ENCODE measurements at places on chromosomes 12 and 14. TPM values are rescaled to one million over a fixed set of nuclear protein-coding genes. Genes with fewer than 3 reads are reported as not detected.
A peak's percentile ranks its signal among the peaks of the same experiment; 100 is the strongest.

Gene DNAH10
- total RNA-seq: 0.45 TPM

Gene RERGL
- total RNA-seq: not detected

Gene HSP90B1
- total RNA-seq: 857 TPM

- no peaks in the 10 kb centered on the region for H3K36me3 ChIP-seq
- peaks cover 18% of the 10 kb centered on the region for H3K4me1 ChIP-seq
- H3K4me3 ChIP-seq: no peak overlapping the region
- DNase-seq: no peak
- H3K27ac ChIP-seq: no peak overlapping the region
Observed at GRCh38 chr12:95976416-95976832, 19.7 kb downstream of the HAL start.

GRCh38 chr12:42834062-42834461 is 244.5 kb upstream of the PRICKLE1 start:
- H3K27ac ChIP-seq: no peak overlapping the region
- H3K4me3 ChIP-seq: no peak overlapping the region
- H3K36me3 ChIP-seq: no peaks in the 10 kb centered on the region
- no peak for DNase-seq
- peaks cover 5% of the 10 kb centered on the region for H3K4me1 ChIP-seq

- no peak overlapping the region for H3K27ac ChIP-seq
- no peaks in the 10 kb centered on the region for H3K27me3 ChIP-seq
- H3K4me3 ChIP-seq: no peak overlapping the region
- no peaks in the 10 kb centered on the region for H3K4me1 ChIP-seq
- DNase-seq: peak; percentile 18
Observed at GRCh38 chr14:100889641-100890040, 13.9 kb downstream of the RTL1 start.

DNA sequence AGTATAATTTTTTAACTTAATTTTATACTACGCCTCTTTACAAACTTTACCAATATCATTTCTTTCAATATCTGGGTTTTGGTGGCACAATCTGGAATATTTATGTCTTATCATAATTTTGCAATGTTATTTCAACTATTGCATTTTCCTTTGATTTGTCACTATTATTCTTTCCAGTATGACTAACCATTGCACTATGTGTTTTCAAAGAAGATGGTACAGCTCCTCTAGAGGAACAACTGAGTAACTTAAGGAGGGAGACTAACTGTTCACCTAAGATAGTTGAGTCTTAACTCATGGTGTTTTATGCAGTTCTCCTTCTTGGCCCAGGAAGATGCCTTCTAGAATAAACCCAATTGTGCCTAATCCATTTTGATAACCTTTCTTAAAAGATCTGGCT is 60.5 kb upstream of the KIF21A start:
- H3K27me3 ChIP-seq: no peaks in the 10 kb centered on the region
- H3K4me3 ChIP-seq: no peak overlapping the region
- no peaks in the 10 kb centered on the region for H3K36me3 ChIP-seq
- H3K4me1 ChIP-seq: no peaks in the 10 kb centered on the region

GRCh38 chr14:75636100-75636692 is 24.5 kb downstream of the ERG28 start:
- no peak overlapping the region for H3K27ac ChIP-seq
- H3K4me1 ChIP-seq: peaks cover 20% of the 10 kb centered on the region
- no peaks in the 10 kb centered on the region for H3K27me3 ChIP-seq
- H3K4me3 ChIP-seq: no peak overlapping the region
- no peaks in the 10 kb centered on the region for H3K36me3 ChIP-seq
- DNase-seq: no peak

DNA sequence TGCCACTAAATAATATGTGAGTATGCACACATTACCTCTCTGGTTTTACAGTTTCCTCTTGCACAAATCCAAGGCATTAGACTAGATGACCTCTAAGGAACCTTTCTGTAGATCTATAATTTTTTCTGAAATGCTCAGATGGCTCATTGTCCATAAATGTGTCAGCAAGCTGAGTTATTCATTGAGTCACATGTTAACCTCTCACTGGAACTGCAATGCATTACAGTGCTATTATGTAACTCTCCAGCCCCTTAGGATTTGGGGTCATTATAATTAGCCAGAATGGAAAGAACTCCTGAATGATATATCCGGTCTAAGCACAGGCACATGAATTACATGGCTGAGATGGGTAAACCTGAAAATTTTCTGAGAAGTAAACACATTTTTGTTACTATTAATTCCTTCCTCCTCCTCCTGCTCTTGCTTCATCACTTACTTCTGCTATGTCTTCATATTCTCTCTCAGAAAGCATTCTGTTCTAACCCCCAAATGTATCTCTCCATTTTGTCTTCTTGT is 20.3 kb upstream of the DRAM1 start:
- no peaks in the 10 kb centered on the region for H3K27me3 ChIP-seq
- no peak overlapping the region for H3K4me3 ChIP-seq
- H3K4me1 ChIP-seq: peaks cover 12% of the 10 kb centered on the region
- H3K27ac ChIP-seq: no peak overlapping the region
- no peak for DNase-seq

GRCh38 chr12:42201063-42201462 is 37.0 kb downstream of the YAF2 start:
- H3K4me1 ChIP-seq: no peaks in the 10 kb centered on the region
- DNase-seq: no peak
- no peaks in the 10 kb centered on the region for H3K27me3 ChIP-seq
- H3K27ac ChIP-seq: no peak overlapping the region
- H3K36me3 ChIP-seq: no peaks in the 10 kb centered on the region

DNA sequence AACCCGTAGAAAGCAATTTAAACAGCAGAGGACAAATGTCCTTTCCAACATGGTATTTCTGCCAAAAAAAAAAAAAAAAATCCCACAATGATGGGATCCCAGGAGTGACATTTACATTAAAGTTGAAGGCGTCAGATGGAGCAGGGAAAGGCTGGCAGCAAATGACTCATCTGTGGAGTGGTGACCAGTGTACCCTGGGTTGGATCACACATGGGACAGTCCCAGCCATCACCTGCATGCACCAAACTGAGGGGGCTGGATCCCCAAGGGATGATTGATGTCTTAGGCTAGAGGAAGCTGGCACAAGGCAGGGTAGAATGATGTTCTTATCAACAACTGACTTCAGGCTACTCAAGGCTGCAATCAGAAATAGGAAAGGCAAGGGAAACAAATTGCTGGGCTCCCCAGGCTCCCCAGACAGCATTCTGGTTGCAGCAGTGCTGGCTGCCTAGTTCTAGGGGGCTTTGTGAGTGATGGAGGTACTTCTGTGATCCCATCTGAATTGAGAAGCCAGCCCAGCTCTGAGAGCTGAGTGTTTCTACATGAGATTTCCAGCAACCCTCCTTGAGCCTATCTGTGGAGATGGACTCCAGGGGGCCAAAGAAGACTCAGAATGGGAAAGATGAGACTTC is 117.9 kb downstream of the DPF3 start:
- peak overlapping the region; percentile 80 for H3K27ac ChIP-seq
- no peak overlapping the region for H3K4me3 ChIP-seq
- DNase-seq: no peak
- H3K27me3 ChIP-seq: no peaks in the 10 kb centered on the region

- DNase-seq: peak; percentile 59
- no peaks in the 10 kb centered on the region for H3K27me3 ChIP-seq
- 0 out of 2 replicates have a peak, but pooled peaks cover 14% of the 10 kb centered on the region for H3K4me1 ChIP-seq
- H3K4me3 ChIP-seq: peak overlapping the region; percentile 87
- peak overlapping the region; percentile 87 for H3K27ac ChIP-seq
Observed at GRCh38 chr14:69153152-69153872, 393 bp upstream of the DCAF5 start.

- no peaks in the 10 kb centered on the region for H3K36me3 ChIP-seq
- H3K4me3 ChIP-seq: 0 out of 2 replicates have a peak overlapping the region, but pooled peaks have one; percentile 13
- DNase-seq: peak; percentile 87
- H3K4me1 ChIP-seq: peaks cover 10% of the 10 kb centered on the region
Observed at GRCh38 chr14:102063109-102063807, 23.6 kb downstream of the HSP90AA1 start.
